ENCODE measurements at places on chromosomes 13 and 19. TPM values are rescaled to one million over a fixed set of nuclear protein-coding genes. Genes with fewer than 3 reads are reported as not detected.

ZNF90 gene
- 10.0 TPM for polyA plus RNA-seq

F2RL3 gene
- 0.87 TPM for polyA plus RNA-seq

PLPPR3 gene
- polyA plus RNA-seq: 9.5 TPM

RDH8 gene
- not detected for polyA plus RNA-seq

PSG5 gene
- polyA plus RNA-seq: not detected

SYMPK gene
- polyA plus RNA-seq: 53.8 TPM

ONECUT3 gene
- polyA plus RNA-seq: not detected

DNA sequence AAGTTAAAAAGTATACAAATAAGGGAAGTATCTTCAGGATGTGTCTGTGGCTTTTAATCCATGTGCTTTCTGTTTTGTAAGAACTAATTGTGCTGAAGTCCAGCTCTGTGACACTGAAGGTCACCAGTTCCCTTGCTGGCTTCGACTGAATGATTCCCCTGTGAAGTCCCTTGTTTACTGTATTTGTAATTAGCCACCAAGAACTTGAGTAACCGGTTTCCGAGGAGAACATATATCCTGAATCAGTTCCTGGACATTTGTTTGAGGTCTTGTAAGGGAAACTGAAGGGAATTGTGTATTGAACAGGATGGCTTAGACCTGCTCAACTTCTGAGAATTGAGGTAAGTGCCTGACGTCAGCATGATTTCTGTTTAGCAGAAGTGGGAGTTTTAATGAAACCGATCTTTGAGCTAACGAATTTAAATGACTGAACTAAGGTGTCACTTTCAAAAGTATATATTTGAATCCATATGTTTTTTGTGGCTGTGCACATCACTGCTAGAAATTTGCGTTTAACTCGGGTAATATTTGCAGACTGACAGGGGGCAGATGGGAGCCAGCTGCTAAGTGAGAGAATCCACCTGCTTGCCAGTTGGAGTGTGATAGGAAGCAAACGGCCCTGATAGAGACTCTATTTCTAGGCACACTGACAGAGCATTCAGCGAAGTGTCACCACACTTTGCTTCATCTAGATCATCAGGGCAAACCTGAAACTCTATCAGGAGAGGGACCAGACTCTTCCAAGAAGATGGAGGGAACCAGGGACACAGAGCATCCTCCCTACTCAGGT is 530.0 kb downstream of the RFC3 start:
- DNase-seq: peak; percentile 62

- DNase-seq: no peak
Observed at GRCh38 chr13:40812102-40812501, 22.7 kb downstream of the SLC25A15 start.

DNA sequence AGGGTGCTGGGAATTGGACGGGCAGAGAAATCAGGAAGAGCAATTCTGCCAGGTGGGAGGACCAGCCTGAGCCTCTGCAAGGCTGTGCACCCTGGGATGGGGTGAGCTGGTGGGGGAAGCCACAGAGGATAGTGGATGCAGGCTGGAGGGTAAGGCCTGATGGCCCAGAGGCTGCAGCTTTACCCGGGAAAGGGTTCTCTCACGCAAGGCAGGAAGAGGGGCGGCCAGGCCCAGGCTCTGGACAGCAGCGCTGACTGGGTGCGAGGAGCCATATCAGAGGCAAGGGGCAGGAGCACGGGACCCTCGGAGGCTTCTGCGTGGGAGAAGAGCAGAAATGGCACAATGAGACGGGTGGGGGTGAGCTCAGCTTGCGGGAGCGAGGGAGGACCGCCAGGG is 104.6 kb downstream of the SOX1 start:
- DNase-seq: no peak

- DNase-seq: no peak
Observed at GRCh38 chr19:40893112-40893511, 11.1 kb upstream of the CYP2A7 start.

DNA sequence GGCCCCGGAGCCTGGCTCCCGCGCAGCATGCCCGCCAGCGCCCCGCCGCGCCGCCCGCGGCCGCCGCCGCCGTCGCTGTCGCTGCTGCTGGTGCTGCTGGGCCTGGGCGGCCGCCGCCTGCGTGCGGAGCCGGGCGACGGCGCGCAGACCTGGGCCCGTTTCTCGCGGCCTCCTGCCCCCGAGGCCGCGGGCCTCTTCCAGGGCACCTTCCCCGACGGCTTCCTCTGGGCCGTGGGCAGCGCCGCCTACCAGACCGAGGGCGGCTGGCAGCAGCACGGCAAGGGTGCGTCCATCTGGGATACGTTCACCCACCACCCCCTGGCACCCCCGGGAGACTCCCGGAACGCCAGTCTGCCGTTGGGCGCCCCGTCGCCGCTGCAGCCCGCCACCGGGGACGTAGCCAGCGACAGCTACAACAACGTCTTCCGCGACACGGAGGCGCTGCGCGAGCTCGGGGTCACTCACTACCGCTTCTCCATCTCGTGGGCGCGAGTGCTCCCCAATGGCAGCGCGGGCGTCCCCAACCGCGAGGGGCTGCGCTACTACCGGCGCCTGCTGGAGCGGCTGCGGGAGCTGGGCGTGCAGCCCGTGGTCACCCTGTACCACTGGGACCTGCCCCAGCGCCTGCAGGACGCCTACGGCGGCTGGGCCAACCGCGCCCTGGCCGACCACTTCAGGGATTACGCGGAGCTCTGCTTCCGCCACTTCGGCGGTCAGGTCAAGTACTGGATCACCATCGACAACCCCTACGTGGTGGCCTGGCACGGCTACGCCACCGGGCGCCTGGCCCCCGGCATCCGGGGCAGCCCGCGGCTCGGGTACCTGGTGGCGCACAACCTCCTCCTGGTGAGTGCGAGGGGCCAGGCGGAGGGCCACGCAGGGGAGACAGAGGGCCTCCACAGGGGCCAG is at the start of gene KL:
Gene KL (plus strand): TSS at position 10 of the 909 bp plus-strand sequence. CDS start 18 bp downstream, at position 28.
- no peak for DNase-seq

DNA sequence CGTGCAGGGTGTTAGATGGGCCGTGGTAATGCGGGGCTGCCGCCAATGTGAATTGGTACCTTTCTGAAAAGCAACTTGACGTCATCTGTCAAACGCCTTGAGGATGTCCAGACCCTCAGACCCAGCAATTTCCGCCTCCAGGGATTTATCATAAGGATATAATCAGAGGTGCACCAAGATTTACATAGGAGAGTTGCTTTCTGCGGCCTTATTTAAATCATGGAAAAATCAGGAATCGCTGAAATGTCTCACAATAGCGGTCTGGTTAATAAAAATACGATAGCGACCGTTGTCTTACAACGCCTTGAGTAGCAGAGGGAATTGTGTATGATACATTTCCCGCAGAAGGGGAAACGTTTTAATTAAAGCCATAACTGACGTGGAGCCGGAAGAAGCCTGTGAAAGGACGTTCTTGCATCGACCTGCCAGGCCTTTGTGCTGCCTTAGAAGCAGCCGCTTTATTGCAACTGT is 32.3 kb upstream of the NDUFS7 start:
- no peak for DNase-seq

DNA sequence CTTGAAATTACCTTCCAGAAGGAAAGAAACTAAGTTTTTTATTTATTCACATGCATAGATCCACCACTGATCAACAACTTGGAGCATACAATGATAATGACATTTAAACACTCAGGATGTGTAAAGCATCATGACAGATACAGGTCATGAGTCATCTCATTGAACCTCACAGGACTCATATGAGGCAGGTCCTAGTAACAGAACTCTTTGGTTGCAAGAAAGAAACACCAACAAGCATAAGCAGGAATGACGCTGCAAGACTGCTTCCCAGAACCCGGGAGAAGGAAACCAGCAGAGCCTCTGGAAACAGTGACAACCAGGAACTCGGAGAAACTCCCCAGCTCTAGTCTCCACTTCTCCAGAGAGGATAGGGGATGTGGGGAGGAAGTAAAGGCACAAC is 60.8 kb upstream of the IPO5 start:
- DNase-seq: no peak

DNA sequence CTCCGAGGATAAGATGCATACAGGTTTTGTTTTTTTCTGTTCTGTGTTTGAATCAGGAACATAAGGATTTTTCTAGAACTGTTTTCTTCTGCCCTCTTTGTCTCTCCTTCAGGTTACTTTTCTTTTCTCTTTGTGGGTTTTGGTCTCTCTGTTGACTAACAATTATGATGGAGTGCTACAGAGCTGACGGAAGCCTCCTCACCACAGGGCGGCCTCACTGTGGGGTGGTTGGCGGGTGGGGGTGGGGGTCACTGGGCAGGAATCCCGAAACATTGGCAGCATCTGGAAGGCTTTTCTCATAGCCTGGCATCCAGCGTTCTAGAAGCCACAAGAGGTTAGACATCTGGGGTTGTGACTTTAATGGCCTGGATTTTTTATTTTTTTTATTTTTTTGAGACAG is 12.0 kb upstream of the MATK start:
- no peak for DNase-seq

DNA sequence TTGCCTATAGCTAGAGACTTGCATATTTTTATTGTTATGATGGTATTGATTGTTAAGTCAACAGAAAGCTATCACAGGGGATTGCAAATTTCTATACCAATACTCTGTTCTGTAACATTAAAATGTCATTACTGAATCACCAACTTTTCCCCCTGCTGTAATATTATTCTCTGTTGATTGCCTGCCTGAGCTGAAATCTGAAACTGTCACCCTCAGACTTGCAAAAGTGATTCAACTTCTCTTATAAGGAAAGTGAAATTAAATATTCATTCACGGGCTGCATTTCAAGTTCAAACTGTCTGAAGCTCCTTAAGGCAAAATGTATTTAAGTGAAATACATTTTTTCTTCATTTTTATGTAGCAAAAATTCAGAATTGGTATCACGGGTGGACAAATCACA is 723.2 kb downstream of the PCDH9 start:
- no peak for DNase-seq

DNA sequence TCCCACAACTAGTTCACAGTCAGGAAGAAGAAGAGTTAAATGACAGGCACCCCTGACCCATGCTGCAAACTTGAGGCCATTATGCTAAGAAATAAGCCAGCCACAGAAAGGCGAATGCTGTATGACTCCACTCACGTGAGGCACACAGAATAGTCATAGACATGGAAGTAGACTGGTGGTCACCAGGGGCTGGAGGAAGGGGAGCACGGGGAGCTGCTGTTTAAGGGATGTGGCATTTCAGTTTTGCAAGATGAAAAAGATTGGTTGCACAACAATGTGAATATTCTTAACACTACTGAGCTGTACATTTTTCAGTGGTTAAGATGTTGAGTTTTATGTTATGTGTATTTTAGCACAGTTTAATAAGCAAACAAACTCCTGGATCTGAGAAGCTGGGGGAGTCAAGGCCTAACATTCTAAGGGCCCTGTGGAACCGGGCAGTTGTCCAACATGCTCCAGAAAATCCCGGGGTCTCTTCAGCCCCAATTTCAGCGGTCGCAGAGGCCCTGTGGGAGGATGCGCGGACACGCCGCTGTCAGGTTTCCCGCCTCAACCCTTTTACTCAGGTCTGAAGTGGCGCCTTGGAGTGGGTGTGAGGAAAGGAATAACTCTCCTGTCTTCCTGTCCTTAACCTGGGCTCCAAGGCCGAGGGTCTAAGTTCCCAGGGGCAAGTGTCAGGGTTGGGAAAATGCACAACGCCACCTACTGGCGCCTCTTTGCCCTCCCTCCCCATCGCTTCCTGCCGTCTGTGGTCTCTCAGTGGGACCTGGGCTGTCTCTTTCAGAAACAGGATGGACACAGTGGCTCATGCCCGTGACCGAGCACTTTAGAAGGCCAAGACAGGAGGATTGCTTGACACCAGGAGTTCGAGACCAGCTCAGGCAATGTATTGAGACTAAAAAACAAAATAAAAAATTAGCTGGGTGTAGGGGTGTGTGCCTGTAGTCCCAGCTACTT is 4.4 kb upstream of the TMEM272 start:
- no peak for DNase-seq

- no peak for DNase-seq
Observed at GRCh38 chr13:44172281-44172810, 201.3 kb upstream of the SERP2 start.

DNA sequence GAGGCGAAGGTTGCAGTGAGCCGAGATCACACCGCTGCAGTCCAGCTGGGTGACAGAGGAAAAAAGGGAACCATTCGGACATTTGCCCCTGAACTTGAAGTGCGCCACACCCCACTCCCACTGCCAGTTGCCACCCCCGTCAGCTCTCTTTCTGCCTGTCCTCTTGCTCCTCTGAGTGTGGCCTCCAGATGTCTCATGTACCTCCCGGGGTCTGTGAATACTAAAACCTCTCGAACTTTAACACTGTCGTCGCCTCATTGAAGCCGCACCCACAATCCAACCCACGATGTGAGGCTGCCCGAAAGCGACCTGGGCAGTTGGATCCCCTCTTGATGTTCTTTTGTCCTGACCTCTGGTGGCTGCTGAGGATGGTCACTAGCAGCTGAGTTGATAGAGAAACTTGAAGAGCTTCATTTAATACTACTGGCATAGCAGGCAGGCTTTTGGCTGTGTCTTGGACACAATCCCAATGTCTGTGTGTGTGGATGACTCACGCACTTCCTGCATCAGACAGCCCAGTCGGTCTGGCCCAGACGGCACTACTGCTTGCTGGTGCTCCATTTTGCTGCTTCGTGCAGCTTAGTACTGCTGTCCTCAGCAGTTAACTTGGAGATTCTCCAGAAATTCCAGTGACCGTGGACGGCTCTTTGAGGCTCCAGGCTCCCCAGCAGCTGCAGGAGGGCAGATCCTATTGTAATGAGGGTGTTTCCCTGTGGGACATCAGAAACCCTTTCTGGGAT is 4.2 kb downstream of the FPR3 start:
- DNase-seq: no peak

GRCh38 chr13:110723598-110723997 is 10.1 kb downstream of the ING1 start:
- no peak for DNase-seq

- no peak for DNase-seq
Observed at GRCh38 chr13:50277127-50277526, 261.9 kb downstream of the KCNRG start.

GRCh38 chr19:12766051-12766521 is 9.3 kb downstream of the HOOK2 start:
- DNase-seq: no peak

- no peak for DNase-seq
Observed at GRCh38 chr13:70473907-70474306, 365.7 kb upstream of the KLHL1 start.

DNA sequence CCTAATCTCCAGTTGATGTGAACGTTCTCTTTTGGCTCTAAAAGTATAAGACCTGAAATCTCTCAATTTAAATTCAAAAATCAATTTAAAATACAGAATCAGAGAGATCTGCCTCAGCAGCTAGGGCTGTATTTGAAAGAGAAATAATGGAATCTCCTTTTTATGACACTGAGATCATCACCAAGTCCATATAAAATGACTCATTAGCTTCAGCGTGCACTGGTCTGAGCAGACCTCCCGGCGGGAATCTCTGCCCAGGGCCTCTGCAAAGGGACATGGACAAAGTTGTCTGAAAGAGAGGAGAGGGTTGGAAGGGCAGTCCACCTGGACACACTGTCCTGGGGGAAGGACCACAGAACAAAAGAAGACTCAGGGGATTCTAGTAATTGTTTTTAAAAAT is 855.6 kb downstream of the EFNB2 start:
- no peak for DNase-seq

Data from right renal cortex interstitium (tissue), 3 donors.